KBM-7 (cell line): ENCODE measurements at places on chromosomes 2 and 18.
A peak's percentile ranks its signal among the peaks of the same experiment; 100 is the strongest.

- DNase-seq: no peak
Measured at GRCh38 chr18:23105581-23106219, 29.6 kb upstream of the CABLES1 start.

GRCh38 chr2:241619597-241620418 lies 17.1 kb downstream of the THAP4 start:
- DNase-seq: no peak

- no peak for DNase-seq
Measured at GRCh38 chr2:108971661-108972566, 17.1 kb downstream of the EDAR start.

- DNase-seq: no peak
Measured at GRCh38 chr2:186697536-186697935, 3.7 kb downstream of the FAM171B start.

DNA sequence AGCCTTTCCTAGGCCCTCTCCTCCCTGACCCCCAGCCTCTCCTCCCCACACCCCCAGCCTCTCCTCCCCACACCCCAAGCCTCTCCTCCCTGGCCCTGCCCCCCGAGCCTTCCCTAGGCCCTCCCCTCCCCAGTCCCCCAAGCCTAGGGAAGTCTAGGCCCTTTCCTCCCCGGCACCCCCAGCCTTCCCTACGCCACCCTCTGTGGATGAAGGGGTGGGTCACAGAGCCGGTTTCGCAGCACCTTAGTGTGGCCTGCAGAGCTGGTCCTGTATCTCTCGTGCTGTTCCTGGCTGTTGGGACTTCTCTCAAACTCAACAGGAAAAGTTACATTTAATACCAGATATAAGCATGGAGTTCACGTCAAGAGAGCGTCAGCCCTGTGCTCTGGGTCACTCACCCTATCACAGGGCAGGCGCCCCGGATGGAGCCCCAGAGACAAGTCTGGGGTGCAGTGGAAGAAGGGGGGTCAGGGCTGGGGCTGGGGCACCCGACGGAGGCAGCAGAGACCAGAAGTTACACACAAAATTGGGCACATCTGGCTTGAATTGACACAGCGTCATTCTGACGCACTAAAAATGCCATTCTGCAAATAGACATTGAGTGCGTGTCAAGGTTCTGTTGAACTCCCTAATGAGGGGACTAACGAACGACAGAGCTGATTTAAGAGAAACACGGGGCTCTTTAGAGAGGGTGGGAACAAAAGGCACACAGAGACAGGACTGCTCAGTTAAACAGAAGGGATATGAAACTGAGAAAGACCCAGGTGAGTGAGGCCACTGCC lies 24.0 kb downstream of the KCNIP3 start:
- no peak for DNase-seq

DNA sequence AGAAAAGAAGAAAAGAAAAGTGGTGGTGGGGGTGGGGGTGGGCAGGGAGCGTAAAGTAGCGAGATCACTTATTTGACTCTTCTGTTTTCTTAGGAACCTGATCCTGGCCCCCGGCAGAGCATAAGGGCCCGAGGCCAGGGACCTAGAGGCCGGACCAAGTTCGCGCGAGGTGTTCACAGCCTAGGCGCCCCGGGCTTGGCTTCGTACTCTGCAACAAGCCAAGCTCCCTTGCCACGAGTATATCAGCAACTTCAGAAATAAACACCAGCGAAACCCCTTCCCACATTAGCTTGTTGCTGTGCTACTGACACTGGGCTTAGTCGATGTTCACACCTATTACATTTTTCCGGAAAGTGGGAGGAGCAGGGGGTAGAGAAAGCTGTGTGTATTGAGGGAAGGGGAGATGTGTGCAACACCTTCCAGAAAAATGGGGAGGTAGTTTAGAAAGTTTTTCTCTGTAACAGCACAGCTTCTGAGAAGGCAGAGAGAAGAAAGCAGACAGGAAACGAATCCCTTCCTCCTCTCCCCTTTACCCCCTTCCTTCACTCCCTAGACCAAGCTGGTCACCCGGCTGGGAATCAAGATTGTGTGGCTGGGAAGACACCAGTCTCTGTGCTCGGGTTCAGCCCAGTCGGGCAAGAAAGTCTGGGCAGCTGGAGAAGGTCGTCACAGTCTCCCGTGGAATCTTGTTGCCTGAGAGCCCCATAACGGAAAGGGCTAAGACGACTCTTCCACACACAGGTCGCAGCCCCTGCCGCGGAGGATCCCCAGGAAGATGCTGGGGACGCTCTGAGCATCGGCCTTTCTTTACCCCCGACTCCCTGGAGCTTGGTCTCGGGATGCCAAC lies 12.0 kb upstream of the SATB2 start:
- no peak for DNase-seq

DNA sequence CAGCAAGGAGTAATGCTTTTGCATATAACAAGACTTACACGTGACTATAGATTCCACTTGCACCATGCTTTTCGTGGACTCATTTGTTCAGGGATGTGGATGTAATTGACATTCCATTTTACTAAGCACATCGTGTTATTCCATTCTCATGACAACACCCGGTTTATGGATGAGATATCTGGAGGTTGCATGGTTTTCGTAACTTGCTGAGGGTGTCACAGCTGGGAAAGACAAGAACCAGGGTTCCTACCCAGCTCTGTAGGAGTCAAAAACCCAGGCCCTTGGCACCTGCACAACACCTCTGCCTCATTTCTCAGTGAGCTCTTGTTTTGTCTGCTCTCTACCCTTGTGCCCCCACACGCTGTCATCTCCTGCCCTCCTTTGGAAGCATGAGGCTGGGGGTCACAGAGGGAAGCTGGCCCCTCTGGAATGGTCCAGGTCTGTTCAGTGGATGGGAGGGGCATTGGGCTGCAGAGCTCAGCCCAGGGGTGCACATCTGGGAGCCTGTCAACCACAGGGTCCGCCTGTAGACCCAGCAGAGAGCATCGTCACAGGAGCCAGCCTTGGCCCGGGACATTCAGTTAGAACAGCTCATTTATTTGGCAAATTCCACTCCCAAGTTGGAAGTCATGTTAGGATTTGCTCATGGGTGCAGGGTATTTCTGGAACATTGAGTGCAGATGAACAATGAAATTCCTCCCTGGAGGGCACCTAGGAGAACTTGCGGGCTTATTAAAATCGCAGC lies 120.1 kb upstream of the TWIST2 start:
- DNase-seq: no peak

GRCh38 chr2:16717477-16717876 lies 51.8 kb upstream of the CYRIA start:
- no peak for DNase-seq

DNA sequence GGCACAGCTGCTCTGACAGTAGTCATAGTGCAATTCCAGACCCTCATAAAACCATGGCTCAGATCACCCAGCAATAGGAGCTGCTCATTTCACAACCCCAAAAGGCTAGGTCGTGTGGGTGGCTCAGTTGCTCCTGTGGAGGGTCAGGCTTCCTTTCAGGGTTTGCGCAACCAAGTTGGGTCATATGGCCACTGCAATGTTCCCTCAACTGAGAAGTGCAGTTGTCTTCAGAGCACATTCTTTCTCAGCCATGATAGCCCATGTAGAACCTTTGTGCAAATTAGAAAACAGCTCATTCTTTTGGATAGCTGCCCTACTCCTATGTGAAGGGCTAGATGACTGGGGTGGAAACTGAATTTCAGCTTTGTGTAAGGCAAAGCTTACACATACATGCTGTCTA lies 3.2 kb downstream of the SERPINB13 start:
- DNase-seq: no peak

GRCh38 chr2:146392631-146393030 lies 1452.2 kb upstream of the ACVR2A start:
- peak; percentile 1 for DNase-seq

GRCh38 chr18:77815666-77816338 lies 566.2 kb downstream of the GALR1 start:
- no peak for DNase-seq

GRCh38 chr2:7884338-7884737 lies 797.5 kb upstream of the ID2 start:
- no peak for DNase-seq
